Activated T-helper 1 cell treated with anti-CD3 and anti-CD28 coated beads, Interleukin-12 subunit alpha, Interleukin-12 subunit beta, Interleukin-2, Interleukin-4 antibody, amounts not matched to agents 30 ng/mL and 10 ng/mL and 1 ng/mL, durations not matched to agents 14 hours and 24 hours and 36 hours (primary cell): ENCODE measurements at places on chromosomes 3 and 15.

- DNase-seq: no peak
Measured at GRCh38 chr3:105733356-105733755, 135.5 kb downstream of the CBLB start.

DNA sequence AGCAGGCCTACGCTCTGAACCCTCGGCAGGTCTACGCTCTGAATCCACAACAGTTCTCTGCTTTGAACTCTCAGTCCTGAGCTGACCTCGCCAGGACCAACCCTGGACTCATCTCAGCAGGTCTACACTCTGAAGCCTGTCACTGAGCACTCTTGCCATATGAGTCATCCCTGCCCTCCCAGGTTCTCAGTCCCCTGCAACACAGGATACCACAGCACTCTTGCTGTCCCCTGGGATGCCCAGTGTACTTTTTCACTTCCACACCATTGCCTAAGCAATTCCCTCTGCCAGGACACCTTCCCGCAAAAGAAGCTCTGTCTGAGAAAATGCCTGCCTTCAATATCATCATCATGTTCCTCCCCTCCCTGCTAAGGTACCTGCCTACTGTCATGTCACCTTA is 42.0 kb downstream of the NUP210 start:
- DNase-seq: no peak

DNA sequence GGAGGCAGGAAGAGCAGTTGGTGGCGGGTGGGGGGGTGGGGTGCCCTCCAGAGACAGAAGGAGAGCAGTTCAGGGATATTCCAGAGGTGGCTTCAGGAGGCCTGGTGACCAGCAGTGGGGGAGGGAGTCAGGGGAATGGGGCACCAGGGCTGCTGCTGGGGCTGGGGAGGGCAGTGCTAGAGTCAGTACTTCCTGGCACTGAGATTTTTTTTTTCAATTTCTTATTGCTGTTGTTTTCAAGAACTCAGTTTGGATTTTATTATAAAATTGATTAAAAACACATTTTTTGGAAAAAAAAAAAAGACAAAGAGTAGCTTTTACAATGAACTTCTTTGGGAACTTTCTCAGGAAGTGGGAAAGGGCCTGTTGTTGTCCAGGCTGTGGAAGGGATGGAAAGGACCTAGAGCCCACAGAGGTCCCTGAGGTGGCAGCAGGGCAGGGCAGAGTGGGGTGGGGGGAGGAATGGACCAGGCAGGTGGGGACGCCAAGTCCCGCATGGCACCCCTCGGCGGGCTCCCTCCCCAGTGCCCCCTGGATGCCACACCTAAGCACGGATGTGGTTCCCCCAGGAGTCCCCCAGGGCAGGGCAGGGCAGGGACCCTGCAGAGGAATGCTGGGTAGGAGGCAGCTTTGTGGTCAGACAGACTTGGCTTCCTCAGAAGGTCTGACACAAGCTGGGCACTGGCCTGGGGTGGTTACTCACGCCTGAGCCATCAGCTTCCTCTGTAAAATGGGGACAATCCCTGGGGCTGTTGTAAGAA is 8.5 kb upstream of the ANPEP start:
- DNase-seq: no peak

DNA sequence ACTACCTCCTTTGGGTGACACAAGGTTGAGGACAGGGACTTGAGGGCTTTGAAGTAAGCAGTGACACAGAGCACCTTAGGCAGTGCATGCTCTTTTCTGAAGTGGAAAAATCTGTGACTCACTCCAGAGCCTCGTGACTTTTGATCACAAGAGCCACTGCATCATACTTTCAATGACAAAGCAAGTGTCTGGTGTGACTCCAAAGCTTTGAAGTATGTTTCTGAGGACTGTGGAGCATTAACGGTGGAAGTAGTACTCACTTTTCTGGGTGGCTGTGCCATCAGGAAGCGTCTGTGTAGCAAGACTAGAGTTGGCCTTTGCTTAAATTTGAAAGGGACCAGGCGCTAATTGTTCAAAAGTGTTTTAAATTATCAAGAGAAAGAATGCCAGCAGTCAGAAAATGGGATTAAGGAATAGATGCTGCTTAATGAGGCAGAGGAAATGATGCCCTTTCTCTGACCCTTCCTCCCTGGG is 210.7 kb upstream of the TRIM42 start:
- DNase-seq: no peak

DNA sequence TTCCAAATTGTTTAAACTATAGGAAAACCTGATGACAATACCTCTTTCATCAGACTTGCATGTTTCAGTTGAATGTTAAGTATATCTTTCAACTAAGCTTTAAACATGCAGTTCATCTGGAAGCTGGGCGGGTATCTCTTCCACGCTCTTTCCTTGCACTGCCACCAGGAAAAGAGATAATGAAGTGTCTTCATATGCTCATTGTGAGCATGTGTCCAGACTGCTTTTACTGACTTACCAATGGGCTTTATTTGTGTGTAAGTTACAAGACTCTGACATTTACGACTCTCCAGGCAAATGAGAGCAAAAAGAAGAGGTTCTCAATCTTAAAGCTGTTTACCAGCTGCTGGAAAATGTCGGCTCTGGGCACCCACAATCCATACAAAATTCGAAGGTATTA is 52.8 kb downstream of the TMEM212 start:
- no peak for DNase-seq

- DNase-seq: no peak
Measured at GRCh38 chr15:85003593-85004312, 22.1 kb downstream of the PDE8A start.

GRCh38 chr3:140022066-140022770 is 87.2 kb downstream of the CLSTN2 start:
- DNase-seq: no peak

DNA sequence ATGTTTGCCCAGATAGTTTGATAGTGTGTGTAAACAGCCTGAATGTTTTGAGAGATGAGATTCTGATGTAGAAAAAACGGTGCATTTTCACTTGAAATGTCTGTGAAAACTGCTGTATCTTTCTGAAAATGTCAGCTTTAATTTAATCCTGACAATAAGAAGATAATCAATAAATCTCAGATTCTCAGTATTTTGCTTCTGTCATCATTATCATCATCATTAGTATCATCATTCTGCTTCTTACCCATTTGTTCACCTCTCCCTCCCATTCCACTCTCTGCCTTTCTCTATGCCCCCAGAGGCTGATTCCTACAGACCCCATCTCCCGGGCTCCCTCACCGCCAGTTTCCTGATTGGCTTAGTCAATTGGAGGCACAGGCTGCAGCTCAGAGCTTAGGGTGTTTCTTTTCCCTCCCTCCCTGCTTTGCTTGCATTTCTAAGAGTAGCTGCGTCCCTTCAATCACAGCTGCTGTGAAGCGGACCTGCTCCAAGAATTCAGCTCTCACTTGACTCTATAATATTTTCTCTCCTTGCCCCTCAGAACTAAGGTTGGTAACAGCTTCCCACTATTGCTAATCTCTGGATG is 8.2 kb upstream of the SNTN start:
- no peak for DNase-seq

DNA sequence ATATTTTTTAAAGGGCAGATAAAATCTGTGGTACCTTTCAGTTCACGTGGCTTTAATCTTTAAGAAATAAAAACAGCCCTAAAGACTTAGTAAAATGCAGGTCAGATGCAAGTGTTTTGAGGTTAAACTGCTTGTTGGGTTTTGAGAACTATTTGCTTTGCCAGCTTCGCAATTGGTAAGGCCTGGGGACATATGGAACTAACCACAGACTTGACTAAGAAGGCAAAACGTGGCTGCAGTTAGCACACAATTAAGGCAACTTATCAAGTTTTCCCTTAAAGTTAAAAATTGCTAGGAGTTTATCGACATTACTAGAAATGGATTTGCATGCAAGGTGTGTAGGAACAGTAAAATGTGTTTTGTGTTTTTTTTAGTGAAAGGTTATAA is 206.9 kb downstream of the ZNF385D start:
- no peak for DNase-seq

- no peak for DNase-seq
Measured at GRCh38 chr15:100940767-100941379, 21.7 kb downstream of the LRRK1 start.

GRCh38 chr3:56458496-56459103 is 9.7 kb downstream of the ERC2 start:
- DNase-seq: no peak
